ENCODE measurements at places on chromosomes 12 and 14.

- no peak for DNase-seq
Measured at GRCh38 chr14:68426661-68427549, 366.0 kb downstream of the ZFP36L1 start.

GRCh38 chr14:68331426-68331825, 461.4 kb downstream of the ZFP36L1 start:
- no peak for DNase-seq

DNA sequence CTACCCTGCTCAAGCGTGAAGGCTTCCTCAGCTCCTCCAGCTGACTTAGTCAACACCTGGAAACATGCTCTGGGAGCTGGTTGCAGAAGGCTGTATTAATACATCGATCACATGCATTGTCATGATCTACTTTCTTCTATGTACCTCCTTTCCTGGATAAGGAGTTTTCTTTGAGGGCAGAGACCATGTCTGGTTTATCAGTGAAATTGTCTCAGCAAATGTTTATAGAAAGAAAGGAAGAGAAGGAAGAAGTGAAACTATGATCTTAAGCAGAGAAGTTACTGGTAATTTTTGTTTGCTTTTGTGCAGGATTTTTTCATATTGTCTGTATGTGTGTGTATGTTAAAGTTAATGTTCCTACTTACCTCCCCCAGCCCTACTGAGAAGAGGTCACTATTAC, 4.5 kb downstream of the DYRK4 start:
- DNase-seq = no peak

- DNase-seq = no peak
Measured at GRCh38 chr12:65903691-65904383, 79.6 kb downstream of the HMGA2 start.

GRCh38 chr12:63668028-63668799, at the start of gene DPY19L2:
TSS of gene DPY19L2 (minus strand) at chr12:63668493. CDS start at chr12:63668393, 100 bp downstream.
- peak; percentile 95 for DNase-seq

GRCh38 chr14:105299654-105300541, 903 bp downstream of the BRF1 start:
- no peak for DNase-seq
